ENCODE measurements at places on chromosomes 11 and 22. TPM values are rescaled to one million over a fixed set of nuclear protein-coding genes. Genes with fewer than 3 reads are reported as not detected.
A peak's percentile ranks its signal among the peaks of the same experiment; 100 is the strongest.

Gene IGLL1
- 1.5 TPM for total RNA-seq

DNA sequence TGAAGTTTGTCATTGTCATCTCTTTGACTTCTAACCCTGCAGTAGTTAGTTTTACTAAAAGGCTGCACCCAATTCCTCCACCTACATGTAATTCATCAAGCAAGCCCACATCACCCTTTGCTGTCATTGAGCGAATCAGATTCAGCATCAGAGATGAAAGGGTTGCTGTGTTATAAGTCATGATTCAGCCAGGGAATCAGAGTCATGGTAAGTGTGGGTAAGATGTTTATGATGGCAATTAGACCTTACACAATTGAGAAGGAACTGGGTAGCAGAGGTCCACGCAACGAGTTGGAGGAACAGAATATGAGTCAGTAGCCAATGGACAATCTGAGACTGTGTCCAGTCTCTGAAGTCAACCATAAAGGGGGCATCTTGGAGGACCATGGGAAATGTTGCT lies 162.8 kb upstream of the SNX19 start:
- no peak for DNase-seq

DNA sequence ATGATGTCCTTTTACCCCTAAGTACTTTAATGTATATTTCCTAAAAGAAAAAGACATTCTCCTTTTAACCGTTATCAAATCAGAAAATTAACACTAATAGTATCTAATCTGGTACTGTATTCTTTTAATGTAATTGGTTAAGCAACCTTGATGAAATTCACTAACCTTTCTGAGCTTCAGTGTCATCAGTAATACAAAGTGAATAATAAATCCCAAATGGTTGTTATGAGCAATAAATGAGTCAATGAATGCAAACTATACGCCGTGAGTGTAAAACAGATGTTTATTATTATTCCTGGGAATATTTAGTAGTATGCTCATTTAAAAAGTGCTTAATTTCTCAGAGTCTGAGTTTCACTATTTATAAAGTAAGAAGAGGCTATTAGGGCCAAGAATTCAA lies 21.5 kb downstream of the UEVLD start:
- DNase-seq: no peak

DNA sequence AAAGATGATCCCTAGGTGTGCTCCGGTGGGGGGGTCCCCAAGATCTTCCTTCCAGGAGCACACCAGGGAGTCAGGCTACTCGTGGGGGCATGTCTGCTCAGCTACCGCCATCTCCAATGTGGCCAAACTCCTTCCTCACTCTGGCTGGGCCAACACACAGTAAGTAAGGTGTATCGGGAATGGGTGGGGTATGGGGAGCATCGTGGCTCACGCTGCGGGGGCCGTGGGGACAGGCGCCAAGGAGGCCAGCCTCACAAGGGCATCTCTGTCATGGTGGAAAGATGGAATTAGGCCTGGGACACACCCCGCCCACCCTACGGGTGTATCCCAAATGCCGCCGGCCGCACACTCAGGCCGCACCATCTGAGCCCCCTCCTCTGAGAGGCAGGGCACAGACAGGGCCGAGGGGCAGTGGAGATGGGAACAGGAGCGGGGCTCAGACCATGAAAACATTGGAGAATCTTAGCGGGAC lies 8.3 kb downstream of the IGF2 start:
- no peak for DNase-seq

- no peak for DNase-seq
These were observed 449.9 kb downstream of the OPCML start for GRCh38 chr11:133082453-133082781.

GRCh38 chr11:130634961-130635473 lies 186.6 kb downstream of the ADAMTS15 start:
- no peak for DNase-seq

GRCh38 chr11:117271208-117271607 lies 19.9 kb upstream of the BACE1-AS start:
- DNase-seq: no peak

- peak; percentile 7 for DNase-seq
These were observed 472.6 kb downstream of the NELL1 start for GRCh38 chr11:21142007-21142406.

DNA sequence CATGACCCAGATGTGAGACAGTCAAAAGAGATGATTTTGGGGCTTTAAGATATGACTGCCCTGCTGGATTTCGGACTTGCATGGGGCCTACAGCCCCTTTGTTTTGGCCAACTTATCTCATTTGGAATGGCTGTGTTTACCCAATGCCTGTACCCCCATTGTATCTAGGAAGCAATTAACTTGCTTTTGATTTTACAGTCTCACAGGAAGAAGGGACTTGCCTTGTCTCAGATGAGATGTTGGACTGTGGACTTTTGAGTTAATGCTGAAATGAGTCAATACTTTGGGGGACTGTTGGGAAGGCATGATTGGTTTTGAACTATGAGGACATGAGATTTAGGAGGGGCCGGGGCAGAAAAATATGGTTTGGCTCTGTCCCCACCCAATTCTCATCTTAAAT lies 88.4 kb downstream of the RSF1 start:
- DNase-seq: no peak

GRCh38 chr11:14886513-14886912 lies 5.5 kb downstream of the CYP2R1 start:
- DNase-seq: no peak
